T-helper 17 cell (primary cell): ENCODE measurements at places on chromosomes 16 and 17.

- H3K4me3 ChIP-seq = no peak overlapping the region
- H3K27me3 ChIP-seq = peaks cover 67% of the 10 kb centered on the region
- H3K4me1 ChIP-seq = peaks cover 2% of the 10 kb centered on the region
- DNase-seq = no peak
Measured at GRCh38 chr17:79883202-79883601, 44.0 kb upstream of the CBX4 start.

DNA sequence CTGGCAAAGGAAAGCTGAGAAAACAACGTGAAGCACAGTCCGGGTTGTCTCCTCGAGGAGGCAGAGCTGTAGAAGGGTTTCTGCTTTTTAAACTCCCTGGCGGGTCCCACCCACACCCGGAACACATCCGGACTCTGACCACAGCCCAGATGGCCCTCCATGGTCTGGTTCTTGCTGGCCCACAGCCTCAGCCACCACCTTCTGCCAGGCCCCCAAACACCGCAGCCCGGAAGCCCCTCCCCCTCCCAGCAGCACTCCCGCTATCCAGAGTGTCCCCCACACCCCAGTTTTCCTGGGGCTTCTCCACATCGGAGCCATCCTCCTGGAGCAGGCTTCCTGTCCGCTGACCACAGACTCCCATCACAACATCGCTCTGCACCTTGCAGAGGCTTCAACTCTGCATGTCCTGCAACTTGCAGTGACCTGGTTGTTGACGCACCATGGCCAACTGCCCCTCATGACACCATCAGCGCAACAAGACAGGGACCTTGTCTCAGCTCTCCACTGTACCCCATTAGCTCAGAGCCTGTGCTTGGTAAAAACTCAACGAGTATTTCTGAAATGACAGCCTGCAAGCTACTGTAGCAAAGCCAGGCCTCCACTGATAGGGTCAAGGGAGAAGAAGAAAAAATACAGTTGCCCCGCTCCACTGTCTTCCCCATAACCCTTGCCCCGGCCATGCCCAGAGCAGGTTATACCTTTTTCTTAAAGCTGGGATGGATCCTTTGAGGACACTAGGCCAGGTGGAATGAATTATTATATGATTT lies 129.8 kb downstream of the C16orf78 start:
- no peak overlapping the region for H3K4me3 ChIP-seq
- peaks cover 3% of the 10 kb centered on the region for H3K4me1 ChIP-seq
- no peaks in the 10 kb centered on the region for H3K27me3 ChIP-seq

DNA sequence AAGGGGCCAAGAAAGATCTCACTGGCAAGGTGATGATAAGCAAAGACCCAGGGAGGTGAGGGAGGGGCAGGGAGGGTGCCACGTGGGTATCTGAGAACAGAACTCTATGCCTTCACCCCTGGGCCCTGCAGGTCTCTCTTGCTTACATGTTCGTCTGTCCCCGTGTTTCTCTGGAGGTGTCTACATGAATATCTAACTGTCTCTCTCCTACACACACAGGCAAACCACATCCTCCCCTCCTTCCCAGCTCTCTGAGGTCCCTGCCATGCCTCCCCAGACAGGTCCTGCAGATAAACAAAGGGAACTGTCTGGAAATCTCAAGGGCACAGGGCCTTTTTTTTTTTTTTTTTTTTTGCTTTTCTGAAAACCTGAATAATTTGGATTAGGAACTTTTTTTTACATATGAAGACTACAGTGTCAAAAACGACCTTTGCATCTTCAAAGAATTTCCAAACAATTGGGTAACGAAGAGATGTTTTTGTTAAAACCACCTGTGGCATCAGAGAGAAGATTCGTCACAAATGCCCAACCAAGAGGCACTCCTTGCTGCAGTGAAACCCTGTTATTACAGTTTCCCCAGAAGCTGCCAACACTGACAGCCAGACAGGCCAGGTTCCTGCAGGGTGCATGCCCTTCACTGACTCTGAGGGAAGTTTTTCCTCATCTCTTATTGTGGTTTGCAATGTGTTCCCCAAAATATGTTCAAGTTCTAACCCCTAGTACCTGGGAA lies 17.8 kb downstream of the PLLP start:
- H3K36me3 ChIP-seq = no peaks in the 10 kb centered on the region
- no peaks in the 10 kb centered on the region for H3K27me3 ChIP-seq
- peak overlapping the region; percentile 71 for H3K4me3 ChIP-seq
- no peak for DNase-seq
- peaks cover 24% of the 10 kb centered on the region for H3K4me1 ChIP-seq

DNA sequence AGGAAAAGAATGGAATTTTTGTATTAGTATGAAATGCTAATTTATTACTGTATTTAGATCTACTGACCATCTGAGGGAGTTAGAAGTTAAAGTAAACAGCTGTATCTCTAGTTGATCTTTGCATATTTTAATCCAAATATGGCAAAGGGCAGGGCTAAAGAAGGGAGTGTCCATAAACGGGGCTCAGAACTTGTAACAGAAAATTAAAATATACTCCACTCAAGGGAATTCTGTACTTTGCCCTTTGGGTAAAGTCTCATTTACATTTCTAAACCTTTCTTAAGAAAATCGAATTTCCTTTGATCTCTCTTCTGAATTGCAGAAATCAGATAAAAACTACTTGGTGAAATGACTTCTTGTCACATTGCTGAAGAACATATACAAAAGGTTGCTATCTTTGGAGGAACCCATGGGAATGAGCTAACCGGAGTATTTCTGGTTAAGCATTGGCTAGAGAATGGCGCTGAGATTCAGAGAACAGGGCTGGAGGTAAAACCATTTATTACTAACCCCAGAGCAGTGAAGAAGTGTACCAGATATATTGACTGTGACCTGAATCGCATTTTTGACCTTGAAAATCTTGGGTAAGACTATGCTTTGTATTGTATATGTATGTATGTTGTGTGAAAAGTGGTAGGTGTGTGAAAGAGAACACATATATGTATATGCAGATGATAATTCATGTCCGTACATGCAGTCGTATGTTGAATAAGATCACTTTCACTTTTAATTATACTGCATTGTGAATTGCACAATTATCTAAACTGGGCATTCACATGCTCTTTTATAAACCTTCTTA lies at the start of gene ASPA:
TSS of gene ASPA (plus strand) at position 186 of the 799 bp plus-strand sequence. CDS start at position 349, 163 bp downstream.
- no peak within 1 kb of the TSS for H3K27ac ChIP-seq
- peaks cover 4% of the 10 kb centered on the region for H3K4me1 ChIP-seq
- H3K27me3 ChIP-seq = peaks cover 37% of the 10 kb centered on the region
- no peak for DNase-seq

GRCh38 chr16:85608515-85608885 lies 4.6 kb upstream of the GSE1 start:
- no peak overlapping the region for H3K27ac ChIP-seq
- H3K4me1 ChIP-seq = peaks cover 12% of the 10 kb centered on the region
- H3K27me3 ChIP-seq = no peaks in the 10 kb centered on the region
- no peaks in the 10 kb centered on the region for H3K36me3 ChIP-seq
- H3K4me3 ChIP-seq = no peak overlapping the region

DNA sequence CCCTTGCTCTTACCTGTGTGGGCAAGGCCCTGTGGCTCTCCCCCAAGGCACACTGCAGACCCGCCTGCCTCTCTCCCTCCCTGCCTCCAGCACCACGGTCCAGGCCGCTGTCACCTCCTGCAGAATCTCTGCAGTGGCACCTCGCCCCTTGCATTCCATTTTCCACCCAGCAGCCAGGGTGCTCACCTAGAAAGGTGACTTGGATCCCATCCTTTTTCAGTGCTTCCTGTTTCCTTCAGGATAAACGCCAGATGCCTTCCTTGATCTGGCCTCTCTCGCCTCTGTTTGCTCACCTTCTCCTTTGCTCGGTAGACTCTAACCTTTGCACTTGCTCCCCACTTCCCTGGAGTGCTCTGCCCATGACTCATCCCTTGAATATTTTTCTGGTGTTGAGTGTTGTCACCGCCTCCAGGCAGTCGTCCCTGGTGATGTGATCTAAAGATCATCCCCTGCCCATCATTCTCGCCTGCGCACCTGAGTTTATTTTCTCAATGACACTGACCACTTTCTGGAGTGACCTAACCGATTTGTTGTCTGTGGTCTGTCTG lies 79.2 kb upstream of the LGALS9 start:
- H3K27me3 ChIP-seq = no peaks in the 10 kb centered on the region
- no peak overlapping the region for H3K27ac ChIP-seq
- H3K4me3 ChIP-seq = no peak overlapping the region
- no peak for DNase-seq

DNA sequence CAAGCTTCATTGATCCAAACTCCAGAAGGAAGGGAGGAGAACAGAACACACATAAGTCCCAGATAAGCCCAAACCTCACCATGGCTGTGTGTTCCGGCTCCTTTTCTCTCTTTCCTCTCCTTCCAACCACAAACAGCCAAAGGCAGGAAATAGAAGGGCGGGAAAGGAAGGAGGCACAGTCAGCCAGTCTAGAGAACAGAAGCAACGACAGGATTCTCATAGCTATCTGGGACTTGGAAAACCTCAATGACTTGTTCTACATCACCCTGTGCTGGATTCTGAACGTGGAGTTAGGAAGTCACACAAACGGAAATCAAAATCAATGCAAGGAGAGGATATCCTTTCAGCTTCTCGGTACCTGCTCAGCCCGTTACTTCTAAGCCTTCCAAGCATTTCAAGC lies 9.0 kb downstream of the CRK start:
- DNase-seq = no peak
- H3K27me3 ChIP-seq = no peaks in the 10 kb centered on the region
- no peaks in the 10 kb centered on the region for H3K36me3 ChIP-seq
- peaks cover 24% of the 10 kb centered on the region for H3K4me1 ChIP-seq
- H3K4me3 ChIP-seq = peak overlapping the region; percentile 52

DNA sequence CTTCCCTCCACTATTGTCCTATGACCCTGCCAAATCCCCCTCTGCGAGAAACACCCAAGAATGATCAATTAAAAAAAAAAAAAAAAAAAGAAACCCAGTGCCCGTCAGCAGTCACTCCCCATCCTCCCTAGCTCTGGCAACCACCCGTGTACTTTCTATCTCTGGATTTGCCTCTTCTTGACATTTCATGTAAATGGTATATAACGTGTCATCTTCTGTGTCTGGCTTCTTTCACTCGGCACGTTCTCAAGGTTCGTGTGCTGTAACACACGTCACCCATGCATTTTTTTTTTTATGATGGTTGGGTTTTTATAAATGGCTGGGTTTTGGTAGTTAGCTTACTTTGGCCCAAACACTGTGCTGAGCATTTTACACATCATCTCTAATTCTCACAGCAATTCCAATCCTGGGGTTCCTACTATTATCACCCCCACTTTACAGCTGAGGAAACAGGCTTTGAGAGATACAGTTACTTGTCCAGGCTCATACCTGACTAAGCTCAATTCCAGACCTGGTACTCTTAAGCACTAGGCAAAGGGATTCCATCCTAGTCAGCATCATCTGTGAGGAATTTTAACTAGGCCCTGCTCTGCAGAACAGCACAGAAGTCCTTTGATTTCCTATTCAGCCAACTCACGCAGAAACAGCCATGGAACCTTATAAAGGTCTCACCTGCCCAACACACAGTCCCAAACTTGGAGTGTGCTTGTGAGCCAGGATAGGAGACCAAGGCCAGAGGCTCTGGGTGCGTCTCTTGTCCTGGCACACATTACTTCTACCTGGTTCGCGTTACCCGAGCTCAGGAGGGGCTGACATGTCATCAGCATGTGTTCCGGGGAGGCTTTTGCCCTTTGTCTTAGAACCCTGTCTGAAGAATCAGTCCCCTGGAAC lies 11.7 kb downstream of the NDUFAB1 start:
- no peak overlapping the region for H3K4me3 ChIP-seq
- DNase-seq = no peak
- peaks cover 5% of the 10 kb centered on the region for H3K36me3 ChIP-seq
- H3K27ac ChIP-seq = no peak overlapping the region

DNA sequence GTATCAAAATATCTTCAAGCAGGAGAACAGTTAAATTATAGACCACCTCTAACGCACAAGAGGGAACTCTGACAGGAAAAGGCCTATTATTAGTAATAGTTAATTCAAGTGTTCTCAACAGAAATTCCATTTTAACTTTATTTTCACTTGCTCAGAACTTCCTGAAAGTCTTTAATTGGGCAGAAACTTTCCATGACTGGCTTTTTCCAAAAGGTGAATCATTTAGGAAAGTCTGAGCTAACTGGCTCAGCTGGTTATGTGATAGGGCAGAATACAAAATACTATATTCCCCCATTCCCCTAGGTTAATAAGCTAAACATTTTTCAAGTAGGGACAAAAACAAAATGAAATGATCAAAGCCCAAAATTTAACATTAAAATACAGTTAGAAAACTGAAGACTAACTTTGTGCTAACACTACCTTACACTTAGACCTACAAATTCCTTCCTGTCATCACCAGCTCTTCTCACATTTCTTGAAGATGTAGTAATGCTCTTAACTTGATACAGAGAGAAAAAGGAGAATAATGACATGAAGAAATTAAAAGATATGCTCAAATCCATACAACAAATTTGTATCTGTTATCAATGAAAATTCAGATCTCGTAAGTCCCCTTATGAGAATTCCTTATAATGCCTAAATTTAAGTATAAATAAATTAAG lies 31.0 kb downstream of the CFDP1 start:
- H3K27me3 ChIP-seq = no peaks in the 10 kb centered on the region
- peak overlapping the region; percentile 11 for H3K27ac ChIP-seq
- H3K4me3 ChIP-seq = no peak overlapping the region

DNA sequence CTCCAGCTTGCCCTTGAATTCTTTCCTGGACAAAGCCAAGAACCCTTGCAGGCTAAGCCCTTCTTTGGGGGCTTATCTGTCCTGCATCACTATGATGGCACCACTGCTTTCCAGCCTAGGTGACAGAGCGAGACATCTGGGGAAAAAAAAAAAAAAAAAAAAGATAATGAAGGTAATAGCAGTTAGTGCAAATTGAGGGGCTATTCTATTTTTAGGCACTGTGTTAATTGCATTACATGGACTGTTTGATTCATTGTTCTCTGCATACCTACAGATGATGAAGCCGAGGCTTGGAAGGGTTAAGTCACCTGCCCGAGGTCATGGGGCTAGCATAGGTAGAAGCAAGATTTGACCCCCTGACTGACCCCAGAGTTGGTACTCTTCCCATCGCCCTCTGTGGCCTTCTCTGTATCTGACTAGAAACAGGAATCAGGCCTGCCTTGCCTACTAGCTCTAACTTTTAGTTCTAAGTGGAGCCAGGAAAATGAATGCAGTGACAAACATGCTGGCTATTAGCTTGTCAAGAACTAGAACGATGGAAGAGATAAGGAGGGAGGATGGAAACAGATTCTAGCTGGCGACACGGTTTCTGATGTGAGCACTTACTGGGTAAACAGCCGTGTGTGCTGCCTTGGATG lies 312.1 kb downstream of the SNX29 start:
- H3K4me3 ChIP-seq = no peak overlapping the region
- H3K27ac ChIP-seq = no peak overlapping the region
- peaks cover 10% of the 10 kb centered on the region for H3K36me3 ChIP-seq

GRCh38 chr17:44848961-44849489 lies 1.3 kb downstream of the HIGD1B start:
- no peaks in the 10 kb centered on the region for H3K27me3 ChIP-seq
- H3K4me3 ChIP-seq = no peak overlapping the region
- peaks cover 3% of the 10 kb centered on the region for H3K4me1 ChIP-seq
- H3K36me3 ChIP-seq = no peaks in the 10 kb centered on the region
- H3K27ac ChIP-seq = no peak overlapping the region
- no peak for DNase-seq
